GM18507 (cell line): ENCODE measurements at places on chromosomes 7 and 10.

DNA sequence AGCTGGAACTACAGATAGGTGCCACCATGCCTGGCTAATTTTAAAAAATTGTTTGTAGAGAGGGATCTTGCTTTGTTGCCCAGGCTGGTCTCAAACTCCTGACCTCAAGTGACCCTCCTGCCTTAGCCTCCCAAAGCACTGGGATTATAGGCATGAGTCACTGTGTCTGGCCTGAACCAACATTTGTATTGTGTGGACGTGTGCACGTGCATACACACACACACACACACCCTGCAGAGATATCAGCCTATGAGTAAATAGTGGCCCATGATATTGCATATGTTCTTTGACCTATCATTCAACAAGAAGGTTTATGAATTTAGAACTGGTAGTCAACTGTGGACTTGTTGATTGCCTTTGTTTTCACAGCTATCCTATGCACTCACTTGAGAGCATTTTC lies 161.6 kb downstream of the BAMBI start:
- DNase-seq: no peak

- no peak for DNase-seq
Measured at GRCh38 chr10:117411479-117412399, 36.5 kb upstream of the PDZD8 start.

GRCh38 chr7:22223807-22224206 lies 133.1 kb downstream of the RAPGEF5 start:
- DNase-seq: no peak

DNA sequence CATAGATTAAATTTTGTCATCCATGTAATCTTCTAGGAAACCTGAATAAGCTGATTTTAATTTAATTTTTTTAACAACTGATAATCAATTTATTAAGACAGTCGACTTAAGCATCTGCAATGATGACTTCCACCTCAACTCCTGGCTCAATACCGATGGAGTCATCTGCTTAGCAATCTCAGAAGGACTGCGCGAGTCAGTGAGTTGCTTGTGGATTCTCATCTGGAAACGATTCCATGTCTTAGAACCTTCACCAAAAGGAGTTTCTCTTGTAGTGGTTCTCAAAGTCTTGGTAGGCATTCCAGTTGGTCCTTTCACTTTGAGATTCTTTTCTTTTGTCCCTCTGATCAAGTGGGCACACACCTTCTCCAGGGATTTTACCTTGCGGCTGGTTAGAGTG lies 85.5 kb downstream of the XRCC2 start:
- DNase-seq: no peak

- DNase-seq: no peak
Measured at GRCh38 chr10:2681891-2682290, 385.5 kb upstream of the PFKP start.

DNA sequence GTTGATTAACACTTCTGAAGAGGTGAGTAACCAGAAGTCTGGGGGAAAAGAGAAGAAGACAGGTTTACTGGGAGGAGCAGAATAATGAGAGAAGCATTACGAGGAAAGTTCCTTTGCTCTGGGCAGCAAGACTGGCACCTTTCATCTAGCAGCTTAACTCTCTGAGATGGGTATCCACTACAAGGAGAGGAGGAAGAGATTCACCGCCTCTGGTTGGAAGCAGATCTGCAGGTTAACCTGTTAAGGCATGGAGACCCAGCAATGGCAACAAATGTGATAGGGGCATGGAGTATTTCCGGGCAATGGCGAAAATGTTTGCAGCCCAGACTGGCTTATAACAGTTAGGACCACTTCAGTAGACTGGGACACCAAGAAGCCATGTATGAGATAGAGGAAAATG lies 162.2 kb downstream of the TFEC start:
- no peak for DNase-seq

DNA sequence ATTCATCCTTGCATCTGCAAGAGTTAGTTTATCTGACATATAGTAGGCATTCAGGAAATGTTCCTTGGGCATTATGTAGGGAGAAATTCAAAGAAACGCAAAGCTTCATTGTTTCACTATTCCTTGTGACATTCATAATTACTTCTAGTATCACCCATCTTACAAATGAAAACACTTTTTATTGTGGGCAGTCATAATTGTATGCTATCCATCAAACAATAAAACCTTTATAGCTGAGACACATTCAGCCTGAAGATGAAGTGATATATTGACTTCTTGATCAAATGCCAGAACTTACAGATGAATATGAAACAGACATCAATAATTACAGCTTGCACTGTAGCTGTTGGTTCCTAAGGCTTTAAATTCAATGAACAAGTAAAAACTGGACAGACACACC lies 36.4 kb downstream of the FAM204A start:
- no peak for DNase-seq

DNA sequence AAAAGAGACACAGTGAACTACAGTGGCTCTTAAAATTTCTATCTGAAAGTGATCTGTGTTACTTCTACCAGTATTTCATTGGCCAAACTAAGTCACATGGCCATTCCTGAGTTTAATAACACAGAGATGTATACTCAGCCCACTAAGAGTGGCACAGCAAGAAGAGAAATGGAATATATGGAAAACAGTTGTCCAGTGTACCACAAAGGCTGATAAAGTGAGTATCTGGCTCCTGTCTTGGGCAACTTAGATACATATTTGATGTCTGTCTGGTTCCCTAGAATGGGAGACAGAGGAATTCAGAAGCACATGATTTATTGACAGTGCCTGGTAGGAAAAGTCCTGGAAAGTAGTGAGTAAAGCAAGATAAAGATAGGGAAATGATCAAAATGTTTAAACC lies 10.1 kb upstream of the PON1 start:
- no peak for DNase-seq

GRCh38 chr7:33590916-33591315 lies 314.4 kb upstream of the BMPER start:
- DNase-seq: no peak

- DNase-seq: no peak
Measured at GRCh38 chr7:33100770-33101169, 8.4 kb downstream of the RP9 start.

GRCh38 chr7:29253225-29253624 lies 58.6 kb downstream of the CHN2 start:
- no peak for DNase-seq

GRCh38 chr7:23404546-23405239 lies 65.6 kb downstream of the IGF2BP3 start:
- DNase-seq: no peak

DNA sequence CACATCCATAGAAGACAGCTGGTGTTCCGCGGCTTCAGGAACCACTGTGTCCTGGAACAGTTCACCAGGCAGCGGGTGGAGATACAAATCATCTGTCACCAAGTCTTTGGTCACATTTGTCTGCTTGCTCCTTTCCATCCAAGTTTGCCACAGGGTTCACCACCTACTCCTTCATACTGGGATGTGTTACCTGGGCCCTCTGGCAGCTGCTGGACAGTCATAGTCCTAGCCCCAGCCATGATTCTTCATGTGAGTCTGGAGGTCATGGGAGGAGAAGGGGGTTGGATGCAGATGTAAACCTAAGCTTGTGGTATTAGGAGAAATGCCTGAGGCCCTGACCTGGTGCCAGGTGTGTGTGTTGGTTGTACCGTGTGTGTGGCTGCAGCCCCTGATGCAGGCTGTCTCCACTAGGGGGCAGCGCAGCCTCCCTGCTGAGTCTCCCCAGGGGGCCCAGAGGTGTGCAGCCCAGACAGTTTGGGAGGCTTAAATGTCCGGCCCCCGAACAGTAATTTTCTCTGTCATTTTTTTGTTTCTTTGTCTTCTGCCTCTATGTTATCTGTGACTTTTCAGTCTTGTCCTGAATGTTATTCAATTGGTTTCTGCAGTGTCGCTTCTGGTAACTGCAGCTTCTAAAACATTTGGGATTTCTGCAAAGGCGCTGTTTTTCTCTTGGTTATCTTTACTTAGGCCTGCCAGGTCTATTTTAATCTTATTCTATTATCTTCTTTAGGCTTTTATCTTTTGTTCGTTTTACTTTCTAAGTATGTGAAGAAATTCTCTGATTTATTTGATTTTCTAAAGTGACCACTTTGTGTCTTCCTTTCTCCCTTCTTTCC lies 14.8 kb downstream of the NPS start:
- DNase-seq: no peak

DNA sequence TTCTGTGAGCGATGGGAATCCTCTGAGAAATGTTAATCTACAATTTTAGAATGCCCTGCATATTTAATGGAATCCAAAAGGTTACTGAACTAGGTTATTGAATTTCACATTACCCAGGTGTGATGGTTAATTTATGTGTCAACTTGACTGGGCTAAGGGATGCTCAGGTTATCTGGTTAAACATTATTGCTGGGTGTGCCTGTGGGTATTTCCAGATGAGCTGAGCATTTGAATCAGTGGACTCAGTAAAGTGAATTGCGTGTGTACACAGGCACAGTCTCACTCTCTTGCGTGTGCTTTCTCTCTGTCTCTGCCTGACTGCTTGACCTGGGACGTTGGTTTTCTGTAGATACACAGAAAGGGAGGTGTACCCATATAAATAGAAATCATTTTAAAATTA lies 21.7 kb downstream of the RNF32 start:
- no peak for DNase-seq

GRCh38 chr7:44884621-44885393 lies 523 bp downstream of the PURB start:
- no peak for DNase-seq

DNA sequence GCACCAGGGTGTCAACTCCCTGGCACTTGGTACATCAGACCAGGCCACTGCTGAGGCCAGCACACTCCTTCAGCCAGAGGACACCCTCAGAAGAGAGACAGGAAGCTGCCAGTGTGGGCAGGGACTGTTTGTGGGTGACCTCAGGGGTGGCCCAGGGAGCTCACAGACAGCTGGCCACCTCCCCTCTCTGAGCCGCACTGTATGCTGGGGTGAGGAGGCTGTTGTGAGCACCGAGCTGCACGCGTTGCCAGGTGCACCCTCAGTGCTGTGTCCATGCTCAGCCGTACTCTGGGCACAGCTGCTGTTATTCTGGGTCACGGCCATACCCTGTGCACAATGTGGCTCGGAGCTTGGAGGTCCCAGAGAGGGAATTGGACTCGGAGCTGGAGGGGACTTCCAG lies 61.5 kb upstream of the NANOS1 start:
- no peak for DNase-seq

- DNase-seq: no peak
Measured at GRCh38 chr10:92290076-92290836, 622 bp downstream of the CPEB3 start.

- DNase-seq: no peak
Measured at GRCh38 chr10:124180044-124180745, 86.8 kb upstream of the CHST15 start.

DNA sequence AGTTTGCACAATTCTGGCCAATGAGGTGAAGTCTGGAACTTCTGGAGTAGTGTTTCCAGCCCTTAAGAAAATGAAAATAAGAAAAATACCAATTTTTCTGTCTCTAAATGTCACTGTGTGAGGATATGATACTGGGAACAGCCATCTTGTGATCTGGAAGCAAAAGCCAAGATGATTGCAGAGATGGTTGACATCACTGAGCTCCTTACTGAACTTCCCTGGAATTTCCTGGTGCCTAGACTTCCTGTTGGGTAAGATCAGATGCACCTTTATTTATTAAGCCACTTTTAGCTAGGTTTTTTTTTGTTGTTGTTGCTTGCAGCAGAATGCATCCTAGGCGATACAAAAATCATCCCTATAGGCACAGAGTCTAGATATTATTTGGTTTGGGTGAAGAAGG lies 27.3 kb upstream of the INHBA start:
- DNase-seq: no peak

DNA sequence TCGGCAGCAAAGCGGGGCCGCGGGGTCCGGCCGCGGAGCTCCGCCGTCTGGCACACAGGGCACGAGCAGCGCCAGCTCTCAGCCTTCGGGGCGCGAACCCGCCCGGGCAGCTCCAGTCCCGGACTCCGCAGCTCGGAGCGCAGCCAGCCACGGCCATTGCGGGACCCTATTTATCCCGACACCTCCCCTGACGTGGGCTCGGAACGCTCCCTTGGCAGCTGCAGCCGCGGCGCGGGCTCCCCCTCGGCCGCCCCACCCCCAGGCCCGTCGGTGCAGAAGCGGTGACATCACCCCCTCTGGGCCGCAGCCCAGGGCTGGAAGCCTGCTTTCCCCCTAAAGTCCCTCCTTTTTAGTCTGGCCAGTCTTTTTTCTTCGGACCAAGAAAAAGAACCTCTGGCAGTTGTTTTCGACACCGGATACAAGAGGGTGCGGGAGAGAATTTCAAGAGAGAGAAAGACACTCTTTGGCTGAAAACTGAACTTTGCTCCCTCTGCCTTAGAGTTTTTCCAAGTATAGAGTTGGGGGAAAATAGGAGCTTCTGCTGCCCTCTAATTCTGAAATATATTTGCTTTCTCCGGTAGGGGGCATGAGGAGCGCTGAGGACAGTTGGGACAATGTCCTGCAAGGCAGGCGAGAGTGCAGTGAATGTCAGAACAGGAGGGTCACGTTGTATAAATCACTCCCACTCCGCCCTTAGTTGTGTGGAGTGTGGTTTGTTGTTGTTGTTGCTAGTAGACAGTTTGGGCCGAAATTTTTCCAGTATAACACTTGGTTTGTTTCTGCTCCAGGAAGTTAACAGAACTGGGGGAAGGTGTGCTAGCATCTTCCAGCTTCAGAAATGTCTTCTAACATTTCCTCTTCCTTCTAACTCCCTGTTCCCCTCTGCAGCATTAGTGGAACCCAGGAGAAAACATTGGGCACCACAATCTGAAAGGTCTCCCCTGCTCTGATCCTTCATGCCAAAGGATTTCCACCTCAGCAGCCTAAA lies at the start of gene SFRP4:
Gene SFRP4 (minus strand): TSS at position 145 of the 988 bp plus-strand sequence. CDS start 280 bp downstream, outside the sequence.
- DNase-seq: no peak

DNA sequence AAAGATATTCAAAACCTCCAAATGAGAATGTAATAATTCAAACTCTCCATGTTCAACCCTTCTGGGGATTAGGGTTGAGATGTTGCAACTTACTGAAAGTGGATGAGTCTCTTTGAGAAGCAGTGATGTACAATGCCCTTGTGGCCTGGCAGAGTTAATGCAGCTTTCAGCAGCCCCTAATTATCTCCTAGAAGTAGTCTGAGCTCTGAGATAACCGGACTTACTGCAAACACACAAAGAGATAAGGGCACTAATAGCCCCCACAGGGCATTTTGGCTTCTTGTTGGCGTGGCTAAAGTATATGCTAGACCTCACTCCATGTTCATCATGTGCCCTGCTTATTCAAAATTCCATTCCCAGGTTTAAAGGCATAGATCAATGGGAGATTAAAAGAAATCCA lies 404.7 kb downstream of the NEBL start:
- DNase-seq: no peak

GRCh38 chr10:99344715-99345114 lies 15.6 kb downstream of the CNNM1 start:
- no peak for DNase-seq
